NCI-H446 treated with DMSO at 0.1 percent for 48 hours (cell line): ENCODE measurements at places on chromosomes 16 and 17.

DNA sequence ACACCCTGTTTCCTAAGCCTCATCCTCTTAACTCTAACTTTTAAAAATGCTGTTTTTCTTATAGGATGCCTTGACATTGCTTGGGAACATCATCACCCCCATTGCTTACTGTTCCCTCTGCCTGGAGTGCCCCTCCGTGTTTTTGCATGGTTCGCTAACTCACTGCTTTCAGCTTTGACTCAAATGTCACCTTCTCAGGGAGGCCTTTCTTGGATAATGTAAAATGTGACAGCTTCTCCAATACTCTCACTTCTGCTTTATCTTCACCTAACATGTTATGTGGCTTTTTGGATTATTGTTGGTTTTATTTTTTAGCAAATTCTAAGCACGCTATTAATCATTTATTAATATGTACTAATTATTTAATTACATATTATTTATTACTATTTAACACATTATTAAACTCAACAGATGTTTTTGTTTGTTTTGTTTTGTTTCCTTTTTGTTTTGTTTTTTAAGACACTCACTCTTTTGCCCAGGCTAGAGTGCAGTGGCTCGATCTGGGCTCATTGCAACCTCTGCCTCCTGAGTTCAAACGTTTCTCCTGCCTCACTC, 3.8 kb downstream of the CRYM start:
- no peak for DNase-seq

DNA sequence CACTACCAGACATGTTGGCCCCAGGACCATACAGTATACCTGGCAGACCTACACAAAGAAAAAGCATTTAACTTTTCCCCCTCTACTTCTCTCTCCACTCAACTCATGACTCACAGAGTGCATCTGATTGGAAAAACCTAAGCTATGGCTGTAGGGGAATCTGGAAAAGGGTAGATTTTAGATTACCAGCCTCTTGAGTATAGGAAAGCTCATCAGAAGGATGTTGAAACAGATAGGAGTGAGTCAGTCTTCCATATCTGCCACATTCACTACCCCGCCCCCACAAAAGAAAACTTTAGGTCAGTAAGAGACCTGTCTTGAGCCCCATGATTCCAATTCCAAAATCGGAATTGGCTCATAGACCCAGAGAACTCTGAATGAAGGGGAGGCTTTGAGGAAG, 12.3 kb downstream of the KRT9 start:
- no peak for DNase-seq

- DNase-seq = no peak
Measured at GRCh38 chr16:14341324-14342225, 270.5 kb downstream of the MRTFB start.

- no peak for DNase-seq
Measured at GRCh38 chr16:50944436-50944835, 202.6 kb downstream of the CYLD start.

GRCh38 chr16:67928147-67928546, 3.5 kb downstream of the CTRL start:
- no peak for DNase-seq
